ENCODE measurements at places on chromosomes 2 and 18.
A peak's percentile ranks its signal among the peaks of the same experiment; 100 is the strongest.

DNA sequence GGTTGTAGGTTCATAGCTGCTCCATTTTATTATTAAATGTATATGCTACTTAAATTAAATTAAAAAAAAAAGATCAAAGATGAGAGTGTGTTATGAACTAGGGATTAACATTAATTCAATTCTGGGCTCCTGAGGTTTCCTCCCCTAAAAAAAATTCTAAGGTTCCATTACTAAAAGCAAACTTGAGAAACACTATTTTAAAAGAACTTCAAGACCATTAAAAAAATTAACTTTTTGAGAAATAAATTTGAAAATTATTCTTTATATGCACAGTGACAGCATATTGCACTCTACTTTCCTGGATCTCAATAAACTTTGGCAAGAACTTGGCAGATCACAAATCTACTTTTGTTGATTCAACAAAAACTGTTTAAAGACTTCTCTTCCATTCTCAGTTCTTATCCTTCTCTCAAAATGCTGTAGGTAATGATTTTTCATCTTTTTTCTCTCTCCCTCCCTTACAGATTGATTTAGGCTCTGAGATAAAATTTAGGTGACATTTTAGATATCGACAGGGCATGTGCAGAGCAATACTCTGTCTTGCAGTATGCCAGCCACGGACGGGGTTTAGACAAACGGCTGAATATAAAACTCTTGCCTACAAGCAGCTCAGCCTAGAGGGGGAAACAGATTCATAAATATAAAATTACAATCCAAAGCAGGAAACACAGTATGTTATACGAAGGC is 592 bp upstream of the MARS2 start:
- DNase-seq, result no peak

- no peak for DNase-seq
These were observed 226.3 kb downstream of the CDCA7 start for GRCh38 chr2:173580956-173581355.

GRCh38 chr2:83365476-83365875 is 1093.6 kb downstream of the SUCLG1 start:
- no peak for DNase-seq

GRCh38 chr2:38218591-38218991 is 142.6 kb upstream of the CYP1B1 start:
- DNase-seq, result peak; percentile 29

- no peak for DNase-seq
These were observed 58.1 kb downstream of the CLASP1 start for GRCh38 chr2:121591199-121591598.

DNA sequence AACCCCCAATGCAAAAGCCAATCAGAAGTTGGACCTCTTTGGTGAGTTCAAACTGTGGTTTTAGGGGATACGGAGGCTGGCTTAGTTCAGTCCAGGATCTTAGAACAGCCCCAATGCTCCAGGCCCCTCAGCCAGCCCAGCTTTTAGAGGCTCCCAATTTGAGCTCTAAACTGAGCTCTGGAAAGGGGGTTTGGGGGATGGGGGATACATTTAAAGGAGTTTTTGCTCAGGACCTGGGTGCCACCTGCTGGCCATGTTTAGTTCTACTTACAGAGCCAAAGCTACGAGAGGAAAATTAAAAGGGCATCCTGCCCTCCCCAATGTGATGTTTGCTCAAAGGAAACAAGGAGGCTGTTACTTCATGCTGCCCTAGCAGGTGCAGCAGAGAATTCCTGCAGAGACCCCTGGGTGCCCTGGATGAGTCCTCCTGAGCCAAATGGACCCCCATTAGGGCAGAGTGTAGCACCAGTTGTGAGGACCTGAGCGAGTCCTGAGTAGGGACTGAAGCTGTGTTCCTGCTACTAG is 15.9 kb upstream of the TMEM214 start:
- peak; percentile 62 for DNase-seq

DNA sequence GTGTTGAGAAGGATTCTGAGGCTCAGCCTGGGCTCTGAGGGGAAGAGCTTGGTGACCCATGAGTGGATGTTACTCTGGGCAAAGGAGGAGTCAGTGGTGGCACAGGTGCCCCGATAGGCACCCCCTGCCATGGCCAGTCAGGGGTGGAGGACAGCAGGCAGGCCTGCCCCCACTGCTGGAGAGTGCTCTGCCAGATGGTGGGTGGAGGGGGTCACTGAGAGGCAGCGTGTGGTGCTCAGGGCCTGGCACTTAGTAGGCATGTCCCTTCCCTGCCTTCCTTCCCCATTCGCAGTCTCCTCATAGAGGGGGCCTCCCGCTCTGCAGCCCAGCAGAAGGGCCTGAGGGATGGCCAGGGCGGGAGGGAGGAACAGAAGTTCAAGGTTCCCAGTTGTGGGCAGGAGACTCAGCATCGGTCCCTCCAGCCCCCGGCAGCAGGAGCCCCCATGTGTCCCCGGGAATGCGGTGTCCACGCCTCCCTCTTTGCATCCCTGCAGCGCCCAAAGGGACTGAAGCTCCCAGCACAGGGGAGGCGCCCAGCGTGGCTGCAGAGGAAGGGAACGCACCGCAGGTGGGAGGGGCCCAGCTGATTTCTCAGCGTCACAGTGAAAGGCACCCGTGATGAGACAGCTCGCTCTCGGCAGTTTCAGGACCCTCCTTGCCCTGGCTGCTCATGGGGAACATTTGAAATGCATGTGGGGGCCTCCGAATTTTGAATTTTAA is 5.7 kb upstream of the SNED1 start:
- no peak for DNase-seq

GRCh38 chr2:2146220-2146619 is 184.9 kb downstream of the MYT1L start:
- no peak for DNase-seq

GRCh38 chr2:7826656-7827055 is 855.2 kb upstream of the ID2 start:
- DNase-seq, result no peak

- no peak for DNase-seq
These were observed 257.3 kb downstream of the MYCN start for GRCh38 chr2:16197504-16198147.

DNA sequence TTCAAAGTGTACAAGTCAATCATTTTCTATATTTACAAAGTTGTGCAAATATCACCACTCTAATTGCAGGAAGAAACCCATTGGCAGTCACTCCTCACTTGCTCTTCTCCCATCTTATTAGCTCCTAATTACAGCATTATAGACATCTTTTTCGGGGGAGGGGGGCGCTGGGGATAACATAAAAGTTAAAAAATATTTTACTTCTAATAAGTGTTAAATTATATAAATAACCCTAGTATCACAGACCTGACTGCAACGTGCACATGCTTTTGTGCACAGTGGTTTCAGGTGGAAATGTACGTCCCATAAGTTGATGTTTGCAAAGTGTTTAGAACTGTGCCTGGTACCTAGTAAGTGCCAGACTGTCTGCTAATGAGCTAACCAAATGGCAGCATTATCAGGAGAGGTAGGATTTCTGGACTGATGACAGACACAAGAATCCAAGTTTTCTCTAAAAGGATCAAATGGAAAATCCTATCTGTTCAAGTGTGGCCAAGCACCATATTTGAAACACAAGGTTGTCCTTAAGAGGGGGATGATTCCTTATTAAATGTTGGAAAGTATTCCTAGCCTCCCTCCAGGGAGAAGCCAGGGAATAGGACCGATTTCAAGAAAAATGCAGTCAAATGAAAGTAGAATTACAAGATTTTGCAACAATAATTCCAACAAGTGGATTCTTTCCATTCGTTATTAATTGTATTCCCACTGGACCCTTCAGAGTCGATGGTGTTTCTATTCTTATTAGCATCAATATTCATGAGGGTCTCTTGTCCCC is 70.0 kb downstream of the ACKR3 start:
- no peak for DNase-seq

GRCh38 chr2:67600946-67601345 is 203.8 kb downstream of the ETAA1 start:
- DNase-seq, result peak; percentile 93

GRCh38 chr2:197857476-197858107 is 53.2 kb downstream of the PLCL1 start:
- DNase-seq, result peak; percentile 8

GRCh38 chr2:82641598-82642180 is 1817.4 kb downstream of the SUCLG1 start:
- peak; percentile 6 for DNase-seq

GRCh38 chr18:4631239-4631638 is 176.1 kb upstream of the DLGAP1 start:
- no peak for DNase-seq

- DNase-seq, result no peak
These were observed 97.1 kb upstream of the TNP1 start for GRCh38 chr2:216956820-216957493.

DNA sequence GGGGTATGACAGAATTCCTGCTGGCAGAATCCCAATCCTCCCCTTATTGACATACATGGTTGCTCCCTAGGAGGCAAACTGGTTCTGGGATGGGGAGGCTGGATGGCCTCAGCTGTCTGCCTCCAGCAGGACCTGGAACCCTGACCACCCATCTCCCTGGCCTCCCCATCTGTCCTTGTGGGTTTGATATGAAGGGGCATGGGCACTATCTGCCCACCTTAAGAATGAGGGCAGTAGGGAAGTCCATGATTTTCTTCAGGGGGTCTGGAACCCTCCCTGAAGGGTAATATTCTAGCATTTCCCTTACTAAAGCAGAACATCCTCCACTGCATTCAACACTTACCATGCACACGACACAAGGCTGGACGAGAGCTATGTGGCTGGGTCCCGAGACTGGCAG is 113.6 kb downstream of the VAPA start:
- no peak for DNase-seq

DNA sequence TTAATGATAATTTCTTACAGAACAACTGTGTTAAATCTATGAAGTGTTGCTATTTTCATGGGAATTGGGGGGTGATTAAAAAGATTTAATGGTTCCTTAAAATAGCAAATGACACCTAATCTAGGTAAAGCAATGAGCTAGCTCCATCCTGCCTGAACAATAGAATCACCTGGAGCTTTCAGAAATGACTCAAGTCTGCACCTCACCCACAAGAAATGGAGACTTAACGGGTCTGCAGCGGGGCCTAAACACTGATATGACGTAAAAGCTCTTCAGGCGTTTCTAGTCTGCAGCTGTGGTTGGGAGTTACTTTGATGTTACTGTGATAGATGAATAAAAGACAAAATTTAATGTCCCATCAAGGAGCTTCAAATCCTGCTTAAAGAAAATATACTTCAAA is 328.2 kb downstream of the RND3 start:
- no peak for DNase-seq

DNA sequence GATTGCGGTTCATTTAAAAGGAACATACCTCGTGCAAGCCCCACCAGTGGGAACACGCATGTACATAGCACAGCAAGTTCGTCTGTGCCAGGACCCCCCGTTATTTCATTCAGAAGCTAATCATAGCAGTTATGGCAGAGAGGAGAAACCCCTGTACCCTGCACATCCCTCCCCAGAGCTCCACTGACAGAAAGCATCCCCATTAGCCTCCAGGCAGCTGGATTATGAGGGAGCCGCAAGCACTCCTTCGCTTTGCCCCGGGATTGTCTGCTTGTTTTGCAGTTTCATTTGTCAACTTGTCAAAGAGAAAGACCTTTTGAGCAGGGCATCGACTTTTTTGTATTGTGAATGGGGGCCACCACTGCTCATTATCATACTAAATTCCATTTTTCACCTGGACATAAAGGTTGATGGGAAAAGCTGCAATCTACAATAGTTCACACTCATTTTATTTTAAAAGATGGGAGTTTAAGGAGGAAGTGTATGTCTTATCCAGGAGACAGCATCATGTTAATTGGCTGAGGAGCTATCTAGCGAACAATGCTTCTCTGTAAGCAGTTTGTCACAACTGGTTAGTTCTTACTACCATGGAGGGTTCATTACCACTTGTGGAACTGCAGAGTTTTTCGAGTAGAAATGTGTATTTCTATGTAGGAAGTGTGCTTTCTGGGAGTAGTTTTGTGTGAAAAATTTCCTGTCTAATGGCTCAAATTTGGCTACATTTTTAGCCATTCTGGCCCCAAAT is 255.3 kb downstream of the THSD7B start:
- DNase-seq, result no peak

DNA sequence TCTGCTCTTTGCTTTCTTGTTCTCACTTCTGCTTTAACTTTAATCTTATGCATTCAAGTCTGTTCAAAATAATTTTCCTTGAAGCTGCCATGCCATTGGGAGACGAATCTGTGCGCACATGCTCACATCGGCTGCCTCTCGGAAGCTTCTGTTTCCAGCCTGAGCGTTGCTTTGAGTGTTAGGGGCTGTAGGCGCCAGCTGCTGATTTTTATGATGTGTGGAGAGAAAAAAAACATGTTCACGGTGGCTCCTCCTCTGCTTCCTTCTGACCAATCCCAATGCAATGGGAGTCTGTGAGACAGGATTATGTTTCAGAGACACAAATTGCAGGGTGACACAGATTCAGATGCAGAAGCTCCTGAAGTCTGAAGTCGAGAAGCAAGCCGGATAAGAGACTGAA is at the start of gene MC4R:
Gene MC4R (minus strand): TSS at position 180 of the 400 bp plus-strand sequence. CDS start 426 bp downstream, outside the sequence.
- peak; percentile 25 for DNase-seq

GRCh38 chr2:65724752-65725151 is 292.4 kb upstream of the SPRED2 start:
- DNase-seq, result no peak

DNA sequence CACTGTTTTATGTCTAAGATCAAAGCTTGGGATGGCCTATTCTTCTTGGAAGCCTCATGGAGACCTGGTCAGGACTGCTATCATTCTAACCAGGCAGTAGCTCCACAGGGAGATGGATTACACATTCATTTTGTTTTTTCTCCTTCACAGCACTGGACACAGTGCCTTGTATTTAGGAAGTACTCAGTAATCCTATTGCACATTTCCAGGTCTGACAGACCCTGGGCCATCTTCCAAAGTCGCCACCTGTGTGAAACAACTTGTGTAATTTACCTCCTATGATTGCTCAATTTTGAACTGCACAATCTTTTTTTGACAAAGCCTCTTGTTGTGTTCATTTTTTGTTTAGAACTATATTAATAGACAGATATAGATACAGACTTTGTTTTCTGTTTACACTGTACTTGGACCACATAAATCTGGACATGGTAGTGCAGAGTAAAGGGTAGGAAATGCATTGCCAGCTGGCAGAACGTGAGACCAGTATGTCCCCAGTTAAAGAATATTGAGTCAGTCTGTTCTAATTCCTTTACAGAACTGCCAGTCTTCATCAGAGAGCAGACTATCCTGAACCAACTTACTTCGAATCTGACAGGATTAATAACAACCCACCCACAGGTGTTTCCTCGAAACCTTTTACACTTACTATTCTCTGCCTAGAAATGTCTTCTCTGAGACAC is 277.8 kb upstream of the CYRIA start:
- DNase-seq, result no peak

DNA sequence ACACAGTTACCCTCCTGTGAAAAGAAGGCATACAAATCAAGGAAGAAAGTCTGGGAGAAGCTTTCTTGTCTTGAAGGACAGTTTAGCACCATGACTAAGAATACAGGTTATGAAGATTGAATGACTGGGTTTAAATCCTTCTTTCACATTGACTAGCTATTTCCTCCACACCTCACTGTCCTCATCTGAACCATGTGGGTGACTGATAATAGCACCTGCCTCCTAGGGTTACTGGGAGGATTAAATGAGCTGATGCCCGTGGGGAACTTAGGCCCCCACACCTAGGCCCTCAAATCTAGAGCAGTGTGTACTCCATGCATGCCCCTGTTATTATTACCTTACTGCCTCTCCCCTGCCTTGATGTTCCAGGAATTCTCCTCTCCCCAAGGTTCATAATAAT is 202.9 kb downstream of the FBXO15 start:
- DNase-seq, result no peak

GRCh38 chr2:118842661-118843482 is 4.6 kb downstream of the EN1 start:
- DNase-seq, result no peak

Measured in amniotic epithelial cell (primary cell).